NCI-H187 (cell line): ENCODE measurements at places on chromosomes 2 and 18.

GRCh38 chr2:160005476-160005875 lies 56.9 kb downstream of the PLA2R1 start:
- no peak for DNase-seq

DNA sequence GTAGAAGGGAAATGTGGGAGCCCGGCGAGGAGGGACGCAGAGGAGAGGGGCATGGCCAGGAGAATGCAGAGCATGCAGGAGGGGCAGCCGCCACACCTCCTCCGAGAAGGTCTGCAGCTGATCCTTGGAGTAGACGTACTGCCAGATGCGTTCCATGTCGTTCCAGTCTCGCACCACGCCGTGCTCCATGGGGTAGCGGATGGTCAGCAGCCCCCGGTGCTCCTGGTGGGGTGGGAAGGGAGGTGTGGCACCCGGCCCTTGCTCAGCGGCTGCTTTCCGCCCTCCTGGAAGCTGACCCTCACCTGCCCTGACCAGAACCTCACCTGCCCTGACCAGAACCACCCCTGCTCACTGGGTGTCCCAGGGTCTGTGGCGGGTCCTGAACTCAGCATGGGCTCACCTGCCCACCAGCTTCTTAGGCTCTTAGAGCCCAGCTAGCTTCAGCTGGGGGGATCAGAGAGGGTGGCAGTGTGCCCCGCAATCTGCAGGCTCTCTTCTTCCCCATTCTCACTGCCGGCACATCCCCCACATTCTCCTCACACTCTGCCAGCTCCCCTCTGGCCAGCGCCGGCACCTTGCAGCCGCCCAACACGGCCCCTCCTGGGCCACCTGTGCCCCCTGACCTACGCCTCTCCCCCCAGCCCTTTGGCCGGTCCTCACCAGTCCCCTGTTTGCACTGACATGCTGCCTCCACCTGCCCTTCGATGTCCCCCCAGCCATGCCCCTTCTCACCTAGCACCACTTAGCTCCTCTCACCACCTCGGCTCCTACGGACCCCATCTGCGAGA lies 4.4 kb downstream of the ACTR1B start:
- DNase-seq = no peak

GRCh38 chr2:100941646-100942240 lies 60.3 kb upstream of the RPL31 start:
- DNase-seq = no peak

DNA sequence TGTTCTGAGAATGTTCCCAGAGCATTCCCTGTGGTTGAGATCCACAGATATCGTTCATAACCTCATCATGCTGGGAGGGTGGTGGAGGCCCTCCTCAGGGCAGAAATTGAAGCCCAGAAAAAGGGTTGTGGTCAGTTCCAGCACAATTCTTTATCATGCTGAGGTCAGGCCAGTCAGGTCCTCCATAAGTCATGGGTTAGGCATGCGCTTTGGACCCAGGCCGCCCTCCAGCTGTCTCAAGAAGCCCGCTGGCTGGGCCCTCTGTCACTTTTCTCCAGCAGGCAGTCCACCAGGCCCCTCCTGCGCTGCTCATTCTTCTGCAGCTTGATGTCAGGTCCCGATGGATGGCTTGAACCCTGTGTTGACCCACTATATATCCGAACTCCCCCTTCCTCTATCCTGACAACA lies 151.1 kb upstream of the NT5C1B start:
- no peak for DNase-seq

DNA sequence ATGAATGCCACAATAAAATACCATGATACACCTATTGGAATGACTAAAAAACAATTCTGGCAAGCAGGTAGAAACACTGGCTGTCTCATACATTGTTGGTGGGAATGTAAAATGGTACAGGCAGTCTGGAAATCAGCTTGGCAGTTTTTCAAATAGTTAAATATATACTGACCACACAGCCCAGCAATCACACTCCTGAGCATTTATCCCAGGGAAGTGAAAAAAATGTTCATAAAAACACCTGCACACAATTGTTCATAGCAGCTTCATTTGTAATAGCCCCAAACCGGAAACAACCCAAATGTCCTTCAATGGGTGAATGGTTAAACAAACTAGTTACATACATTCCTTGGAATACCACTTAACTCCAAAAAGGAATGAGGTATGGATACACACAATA lies 137.2 kb downstream of the TFCP2L1 start:
- no peak for DNase-seq

DNA sequence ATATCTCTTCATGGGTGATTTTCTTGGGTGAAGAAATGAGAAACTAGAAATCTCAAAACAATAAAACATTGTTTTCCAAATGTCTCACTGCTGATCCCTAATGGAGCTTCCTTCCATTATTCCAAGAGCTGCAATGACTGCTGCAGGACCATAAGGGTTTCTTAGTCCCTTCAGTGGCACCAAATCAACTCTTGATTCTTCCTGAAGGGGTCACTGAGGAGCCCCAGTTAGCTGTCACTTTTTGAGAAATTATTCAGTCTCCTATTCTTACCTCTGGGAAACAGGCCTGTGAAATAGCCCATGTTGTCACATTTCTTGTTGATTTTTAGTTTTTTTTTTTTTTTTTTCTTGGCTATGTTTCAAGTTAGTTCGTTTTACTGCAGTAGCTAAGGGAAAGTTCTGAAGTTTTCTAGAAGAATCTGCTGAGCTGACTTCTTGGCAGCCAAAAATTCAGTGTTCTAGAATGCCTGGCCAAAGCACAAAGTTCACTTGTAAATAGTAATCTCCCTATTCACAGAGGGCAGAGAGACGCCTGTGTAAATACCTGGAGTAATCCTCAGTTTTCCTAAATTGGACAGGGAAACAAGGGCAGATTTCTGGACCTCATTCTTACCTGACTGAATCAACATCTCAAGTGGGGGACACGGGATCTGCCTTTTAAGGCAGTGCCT lies 480.0 kb downstream of the RIT2 start:
- no peak for DNase-seq

DNA sequence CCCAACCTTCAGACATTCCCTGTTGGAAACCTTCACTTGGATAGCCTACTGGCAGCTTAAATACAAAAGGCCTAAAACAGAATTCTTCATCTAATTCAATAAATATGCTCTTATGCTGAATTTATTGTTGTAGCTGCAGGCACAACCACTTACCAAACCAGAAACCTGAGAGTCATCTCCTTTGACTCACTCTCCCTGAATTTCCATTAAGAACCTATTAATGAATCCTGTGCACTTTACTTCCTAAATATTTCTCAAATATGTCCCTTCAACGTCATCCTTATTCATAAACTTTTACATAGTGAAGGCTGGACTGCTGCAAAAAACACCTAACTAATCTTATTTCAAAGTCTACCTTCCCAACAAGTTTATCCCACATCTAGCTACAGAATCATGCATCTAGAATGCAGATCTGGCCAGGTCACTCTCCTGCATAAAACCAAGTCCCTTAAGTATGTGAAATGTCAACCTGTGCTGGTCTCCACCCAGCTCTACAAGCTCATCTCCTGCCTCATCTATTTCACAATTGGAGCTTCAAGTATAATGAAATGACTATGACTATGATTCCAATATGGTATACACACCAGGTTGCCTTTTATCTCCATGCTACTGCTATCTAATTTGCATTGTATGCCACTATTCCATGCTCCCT lies 354.2 kb downstream of the ZEB2 start:
- no peak for DNase-seq

- DNase-seq = no peak
Observed at GRCh38 chr2:168136392-168136977, 110.9 kb downstream of the STK39 start.

- DNase-seq = no peak
Observed at GRCh38 chr18:76544511-76545345, 49.7 kb upstream of the ZNF516 start.

GRCh38 chr2:55158111-55158814 lies 73.8 kb downstream of the CLHC1 start:
- no peak for DNase-seq

- DNase-seq = no peak
Observed at GRCh38 chr2:236872015-236872414, 213.7 kb upstream of the COPS8 start.

- DNase-seq = no peak
Observed at GRCh38 chr2:43073401-43073825, 153.0 kb downstream of the ZFP36L2 start.

DNA sequence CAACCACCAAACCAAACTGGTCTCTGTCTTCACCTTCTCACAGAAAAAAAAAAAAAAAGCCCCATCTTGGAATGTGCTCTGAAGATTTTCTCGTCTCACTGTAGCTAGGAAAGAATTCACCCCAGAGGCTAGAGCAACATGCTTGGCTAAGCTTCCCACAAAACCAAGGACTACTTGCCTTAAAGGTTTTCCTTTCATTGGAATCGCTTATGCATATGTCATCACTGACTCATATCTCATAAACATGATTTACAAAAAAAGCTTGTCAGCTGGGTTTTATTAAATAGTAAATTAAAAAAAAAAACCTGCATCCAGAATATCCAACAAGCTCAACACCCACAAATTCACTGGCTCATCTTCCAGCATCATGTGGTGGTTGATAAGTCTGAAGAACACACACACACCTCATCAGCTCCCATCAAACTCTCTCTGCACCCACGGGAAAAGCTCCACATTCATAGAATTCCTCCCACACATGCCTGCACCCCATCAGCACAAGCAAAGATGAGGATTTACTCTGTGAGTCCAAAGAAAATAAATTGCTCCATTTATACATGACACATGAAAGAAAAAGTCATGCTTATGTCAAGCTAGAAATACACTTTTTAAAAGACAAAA lies 182.0 kb upstream of the TRIB2 start:
- DNase-seq = no peak
